Right lung (tissue), 10 donors: ENCODE measurements at places on chromosomes 13 and 19.

DNA sequence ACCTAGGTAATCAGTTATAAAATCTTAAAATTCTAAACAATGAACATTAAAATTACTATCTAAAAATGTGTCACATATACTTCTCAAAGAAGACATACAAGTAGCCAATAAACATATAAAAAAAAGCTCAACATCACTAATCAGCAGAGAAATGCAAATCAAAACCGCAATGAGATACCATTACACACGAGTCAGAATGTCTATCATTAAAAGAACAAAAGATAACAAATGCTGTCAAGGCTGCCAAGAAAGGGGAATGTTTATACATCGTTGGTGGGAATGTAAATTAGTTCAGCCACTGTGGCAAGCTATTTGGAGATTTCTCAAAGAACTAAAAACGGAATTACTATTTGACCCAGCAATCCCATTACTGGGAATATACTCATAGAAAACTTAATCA is 310.3 kb upstream of the EDNRB start:
- DNase-seq: no peak

GRCh38 chr13:50131920-50132903 is 117.0 kb downstream of the KCNRG start:
- DNase-seq: no peak

- no peak for DNase-seq
Measured at GRCh38 chr13:99288089-99288488, 19.1 kb downstream of the GPR183 start.

- DNase-seq: no peak
Measured at GRCh38 chr19:5139583-5140325, 170.8 kb downstream of the KDM4B start.

DNA sequence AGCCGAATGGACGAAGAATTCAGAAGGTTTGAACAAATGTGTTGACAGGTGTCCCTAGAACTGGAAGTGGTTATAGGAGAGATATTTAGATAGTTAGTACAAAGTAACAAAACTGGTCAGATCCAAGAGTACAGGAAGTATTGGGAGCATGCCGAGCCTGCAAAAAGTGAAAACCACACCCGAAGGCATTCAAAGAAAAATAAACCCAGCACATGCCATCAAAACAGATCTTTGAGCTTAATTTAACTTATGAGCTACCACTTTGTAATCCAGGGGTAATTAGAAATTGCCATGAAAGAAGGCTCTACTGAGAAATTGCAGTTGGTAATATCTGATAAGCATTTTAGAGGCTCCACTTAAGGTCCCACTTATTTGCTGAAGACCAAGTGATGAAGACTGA is 214.2 kb downstream of the DNAJC15 start:
- no peak for DNase-seq

DNA sequence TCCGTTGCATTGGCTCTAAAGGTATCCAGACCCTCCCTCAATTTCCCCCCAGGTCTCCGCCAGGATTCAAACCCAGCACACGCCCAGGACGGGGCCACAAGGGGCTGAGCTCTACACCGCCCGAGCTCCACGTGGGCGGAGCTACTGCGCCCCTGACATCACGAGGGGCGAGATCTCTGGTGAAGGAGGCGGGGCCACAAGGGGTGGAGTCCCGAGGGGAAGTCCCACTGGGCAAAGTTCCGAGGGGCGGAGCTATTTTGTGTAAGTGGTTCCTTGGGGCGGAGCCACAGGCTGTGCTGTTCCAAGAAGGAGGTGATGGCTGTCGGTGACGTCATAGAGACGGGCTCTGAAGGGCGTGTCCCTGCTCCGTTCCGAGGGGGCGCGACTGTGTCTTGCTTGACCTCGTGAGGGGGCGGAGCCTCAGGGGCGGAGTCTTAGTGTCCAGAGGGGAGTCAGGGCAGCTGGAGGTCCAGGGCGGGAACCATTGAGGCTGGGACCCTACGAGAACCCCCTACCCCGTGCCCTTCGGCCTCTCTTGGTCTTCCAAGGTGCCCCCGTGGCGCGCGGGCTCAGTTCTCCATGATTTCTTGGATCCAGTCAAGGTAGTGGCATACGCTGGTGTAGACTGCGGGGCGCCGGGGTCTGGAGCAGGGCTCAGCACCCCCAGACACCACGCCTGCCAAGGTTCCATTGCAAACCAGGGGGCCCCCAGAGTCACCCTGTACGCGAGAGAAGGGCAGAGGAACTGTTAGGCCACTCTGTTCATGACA is 1.3 kb upstream of the KLK8 start:
- no peak for DNase-seq

- no peak for DNase-seq
Measured at GRCh38 chr13:21420706-21421105, 38.4 kb downstream of the ZDHHC20 start.
